ENCODE measurements at places on chromosomes 11 and 22.

DNA sequence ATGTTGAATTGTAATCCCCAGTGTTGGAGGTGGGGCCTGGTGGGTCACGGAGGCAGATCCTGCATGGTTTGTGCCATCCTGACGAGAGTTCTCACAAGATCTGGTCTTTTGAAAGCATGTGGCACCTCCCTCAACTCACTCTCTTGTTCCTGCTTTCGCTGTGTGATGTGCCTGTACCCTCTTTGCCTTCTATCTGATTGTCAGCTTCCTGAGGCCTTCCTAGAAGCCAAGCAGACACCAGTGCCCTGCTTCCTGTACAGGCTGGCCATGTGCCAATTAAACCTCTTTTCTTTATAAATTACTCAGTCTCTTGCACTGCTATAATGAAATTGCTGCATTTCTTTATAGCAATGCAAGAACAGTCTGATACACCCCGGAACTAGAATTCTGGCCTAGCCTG is 13.1 kb downstream of the PTPN5 start:
- DNase-seq: no peak

DNA sequence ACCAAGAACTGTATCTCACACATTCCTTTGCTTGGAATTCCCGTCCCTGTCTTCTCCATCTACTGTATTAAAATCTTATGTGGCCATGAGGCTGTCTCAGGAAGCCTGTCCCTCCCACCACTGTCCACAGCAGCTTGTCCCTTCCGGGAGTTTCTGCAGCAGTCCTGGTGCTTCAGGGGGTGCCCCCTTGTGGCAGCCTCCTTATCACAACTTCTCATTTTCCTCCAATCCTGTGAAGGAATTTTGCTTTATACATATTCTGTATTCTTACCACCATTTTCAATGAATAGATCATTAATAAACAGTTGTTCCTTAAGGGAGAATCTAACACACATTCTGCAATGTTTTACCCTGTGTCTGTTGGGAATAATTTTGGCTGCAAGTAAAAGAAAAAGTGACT is 220.4 kb upstream of the RAG2 start:
- no peak for DNase-seq

DNA sequence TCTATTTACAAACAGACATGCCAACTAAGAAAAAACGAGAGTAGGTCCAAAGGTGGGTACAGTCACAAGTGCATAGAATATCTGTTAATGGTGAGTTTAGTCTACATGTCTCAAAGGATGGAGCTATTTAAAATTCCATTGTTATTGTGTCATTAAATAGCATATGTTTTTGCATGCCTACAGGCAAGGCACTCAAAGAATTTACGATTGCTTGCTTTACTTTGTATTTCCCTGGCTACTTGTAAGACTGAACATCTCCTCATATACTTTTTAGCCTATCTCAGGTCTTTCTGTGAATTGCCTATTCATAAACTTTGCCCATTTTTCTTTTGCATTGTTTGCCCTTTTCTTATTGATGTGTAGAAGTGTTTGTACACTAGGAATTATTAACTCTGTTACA is 39.7 kb downstream of the DEUP1 start:
- no peak for DNase-seq

GRCh38 chr11:112608509-112608908 is 347.8 kb upstream of the PLET1 start:
- no peak for DNase-seq

GRCh38 chr11:62018981-62019664 is 51.7 kb upstream of the FTH1 start:
- DNase-seq: no peak

DNA sequence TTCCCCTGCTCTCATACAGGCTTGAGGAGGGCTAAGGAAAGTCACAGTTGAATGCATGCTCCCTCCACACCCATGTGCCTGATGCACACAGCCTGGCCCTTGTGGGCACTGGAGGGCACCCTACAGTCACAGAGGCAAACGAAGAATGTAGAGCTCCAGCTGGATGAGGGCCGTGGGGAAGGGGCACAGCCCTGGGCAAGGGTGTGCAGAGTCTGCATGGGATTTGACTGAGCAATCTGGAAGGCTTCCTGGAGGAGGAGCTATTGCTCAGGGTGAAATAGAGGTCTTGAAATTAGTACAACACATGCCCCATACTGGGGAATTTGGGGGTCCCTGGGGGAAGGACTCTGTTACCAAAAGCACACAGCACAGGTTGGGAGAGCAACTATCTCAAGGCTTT is 64.0 kb downstream of the KCNQ1 start:
- DNase-seq: no peak

GRCh38 chr22:40182231-40182835 is 4.6 kb downstream of the TNRC6B start:
- no peak for DNase-seq

DNA sequence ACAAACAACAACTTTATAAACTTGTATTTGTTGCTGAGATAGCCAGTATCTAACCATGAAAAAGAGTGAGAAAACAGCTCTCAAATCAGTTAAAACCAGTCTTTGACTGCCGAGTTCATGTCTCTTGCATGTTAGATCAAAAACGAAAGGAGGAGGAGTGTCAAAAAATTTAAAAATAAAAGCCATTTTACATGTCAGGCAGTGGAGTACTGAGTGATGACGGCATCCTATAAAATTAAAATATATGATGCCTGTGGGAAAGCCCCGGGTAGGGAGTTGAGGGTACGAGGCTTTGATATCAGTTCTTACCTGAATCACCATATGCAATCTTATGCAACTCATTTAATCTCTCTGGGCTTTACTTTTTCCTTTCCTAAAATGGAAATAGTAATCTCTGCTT is 117.3 kb downstream of the ETS1 start:
- no peak for DNase-seq

DNA sequence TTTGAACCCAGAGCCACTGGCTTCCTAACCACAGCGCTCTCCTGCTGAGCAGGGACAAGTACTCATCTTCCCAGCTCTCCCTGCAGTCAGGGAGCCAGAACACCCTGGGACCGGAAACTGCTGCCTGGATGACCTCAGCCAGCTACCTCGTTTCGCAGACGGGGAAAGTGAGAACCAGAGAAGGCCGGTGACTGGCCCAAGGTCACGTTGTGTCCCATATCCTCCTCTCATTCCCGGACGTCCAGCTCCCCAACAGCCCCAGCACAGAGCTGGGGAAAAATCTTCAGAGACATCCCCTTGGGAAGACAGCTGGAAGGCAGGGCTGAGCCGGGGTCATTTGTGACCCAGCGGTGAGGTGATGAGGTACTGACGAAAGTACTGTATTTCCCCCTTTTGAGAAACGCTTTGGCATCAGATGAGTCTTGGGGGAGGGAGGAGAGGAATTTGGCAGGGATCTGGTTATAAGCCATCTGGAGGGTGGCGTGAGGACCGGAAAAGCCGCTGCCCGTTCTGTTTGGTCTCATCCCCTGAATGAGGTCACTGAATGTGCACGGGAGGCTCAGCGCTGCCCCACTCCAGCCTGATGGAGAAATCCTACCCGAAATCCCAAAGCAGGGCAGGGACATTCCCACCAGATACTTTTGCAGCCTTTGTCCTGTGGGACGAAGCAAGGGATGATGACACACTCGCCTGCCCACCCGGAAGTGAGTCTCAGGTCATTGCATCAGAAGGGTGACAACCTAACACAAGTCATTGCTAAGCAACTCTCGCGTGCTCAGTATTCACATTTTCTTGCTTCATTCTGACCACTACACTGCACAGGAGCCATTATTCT is 41.1 kb downstream of the LIF start:
- no peak for DNase-seq

DNA sequence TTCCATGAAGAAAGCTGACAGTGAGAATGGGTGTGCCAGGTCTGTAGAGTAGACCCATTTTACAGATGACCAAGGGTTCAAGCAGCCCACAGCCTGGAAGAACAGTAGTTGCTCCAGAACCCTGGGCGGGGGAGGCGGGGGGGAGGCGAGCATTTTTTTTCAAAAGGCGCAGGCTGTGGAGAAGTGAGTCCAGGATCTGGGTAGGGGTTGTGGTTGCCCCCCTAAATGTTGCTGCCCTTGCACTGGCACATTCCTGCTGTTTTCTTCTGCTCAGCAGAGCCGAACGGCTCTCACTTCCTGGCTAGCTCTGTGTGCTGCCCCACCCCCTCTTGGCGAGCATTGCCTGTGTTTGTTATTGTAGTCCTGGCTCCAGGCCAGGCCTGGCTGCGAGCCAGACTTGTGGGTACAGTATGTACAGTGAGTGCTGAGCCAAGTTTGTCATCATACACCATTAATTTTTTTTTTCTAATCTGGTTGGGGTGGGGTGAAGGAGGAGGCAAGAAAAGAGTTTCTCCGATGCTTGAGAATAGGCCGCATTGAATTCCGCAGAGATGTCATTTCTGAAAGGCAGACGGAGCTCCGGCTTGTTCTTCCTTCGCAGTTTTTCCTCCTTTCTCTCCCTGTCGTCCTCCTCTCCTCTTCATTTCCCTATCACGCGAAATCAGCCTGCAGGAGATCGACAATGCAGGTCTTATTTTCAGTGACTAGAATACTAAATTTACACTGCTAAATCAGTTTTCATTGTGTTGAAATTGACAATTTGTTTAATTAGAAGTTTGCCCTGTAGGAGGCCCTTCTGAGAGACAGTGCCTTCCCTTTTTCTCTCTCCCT is 100.5 kb downstream of the ZBTB16 start:
- peak; percentile 97 for DNase-seq

GRCh38 chr11:121901886-121902285 is 214.1 kb downstream of the BLID start:
- no peak for DNase-seq

- DNase-seq: no peak
Observed at GRCh38 chr11:70409437-70409836, 11.1 kb downstream of the CTTN start.

- no peak for DNase-seq
Observed at GRCh38 chr22:34070051-34070450, 149.8 kb upstream of the LARGE1 start.

DNA sequence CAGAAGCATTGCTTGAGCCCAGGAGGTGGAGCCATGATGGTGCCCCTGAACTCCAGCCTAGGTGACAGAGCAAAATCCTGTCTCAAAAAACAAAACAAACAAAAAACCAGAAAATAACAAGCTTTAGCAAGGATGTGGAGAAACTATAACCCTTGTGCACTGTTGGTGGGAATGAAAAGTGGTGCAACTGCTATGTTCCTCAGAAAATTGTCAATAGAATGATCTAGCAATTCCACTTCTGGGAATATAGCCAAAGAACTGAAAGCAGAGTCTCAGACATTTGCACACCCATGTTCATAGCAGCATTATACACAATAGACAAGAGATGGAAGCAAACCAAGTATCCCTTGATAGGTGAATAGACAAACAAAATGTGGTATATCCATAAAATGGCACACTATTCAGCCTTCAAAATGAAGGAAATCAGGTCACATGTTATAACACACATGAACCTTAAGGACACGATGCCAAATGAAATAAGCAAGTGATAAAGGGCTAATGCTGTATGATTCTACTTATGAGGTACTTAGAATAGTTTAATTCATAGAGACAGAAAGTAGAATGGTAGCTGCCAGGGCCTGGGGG is 15.9 kb downstream of the KLHL22 start:
- no peak for DNase-seq

- no peak for DNase-seq
Observed at GRCh38 chr11:122746050-122746478, 90.5 kb downstream of the UBASH3B start.

DNA sequence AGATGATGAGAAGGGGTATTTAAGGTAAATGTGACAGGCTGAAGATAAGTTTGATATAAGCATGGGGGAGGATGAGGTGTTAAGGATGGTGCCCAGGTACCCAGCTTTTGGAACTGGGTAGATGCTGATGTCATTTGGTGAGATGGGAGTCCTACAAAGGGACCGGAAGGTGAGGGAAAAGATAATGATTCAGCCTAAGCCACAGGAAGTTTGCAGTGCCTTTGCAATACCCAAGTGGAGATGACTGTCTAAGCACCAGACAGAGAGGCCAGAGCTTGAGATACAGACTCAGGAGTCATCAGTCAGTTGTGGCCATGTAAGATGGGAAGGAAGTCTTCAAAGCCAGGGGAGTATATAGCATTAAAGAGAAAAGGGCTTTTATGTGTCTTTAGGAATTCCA is 30.0 kb upstream of the SMCO4 start:
- DNase-seq: no peak

DNA sequence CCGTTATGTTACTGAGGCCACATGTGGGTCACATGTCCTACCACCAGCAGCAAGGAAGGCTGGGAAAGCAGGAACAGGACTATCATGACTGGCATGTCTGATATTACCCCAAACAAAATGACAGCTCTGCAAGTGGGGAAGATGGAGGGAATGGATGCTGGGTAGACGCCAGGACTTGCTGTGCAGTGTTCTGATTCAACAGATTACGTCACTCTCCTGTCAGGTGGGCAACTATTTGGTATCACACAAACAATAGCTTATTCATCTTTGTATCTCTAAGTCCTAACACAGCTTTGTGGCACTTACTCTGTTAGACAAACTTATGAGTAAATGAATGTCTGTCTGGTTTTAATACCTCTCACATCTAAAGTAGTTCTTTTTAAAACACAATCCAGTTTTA is 105.2 kb downstream of the SPON1 start:
- no peak for DNase-seq

DNA sequence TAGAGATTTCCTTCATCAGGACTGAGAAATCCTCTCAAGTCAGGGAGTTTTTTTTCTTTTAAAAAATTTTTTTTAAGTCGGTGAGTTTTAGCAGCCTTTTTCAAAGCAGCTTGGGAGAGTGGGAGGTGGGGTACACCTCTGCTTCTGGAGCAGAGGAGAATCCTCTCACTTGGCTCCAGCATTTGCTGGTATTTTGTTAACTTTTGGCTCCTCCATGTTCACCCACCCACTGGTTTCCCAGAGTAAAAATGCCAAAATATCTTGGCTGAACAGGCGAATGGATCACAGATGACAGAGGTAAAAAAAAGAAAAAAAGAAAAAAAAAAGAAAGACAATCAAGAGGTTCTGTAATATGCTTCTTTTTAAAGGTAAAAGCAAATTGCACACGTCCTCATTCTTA is 68.0 kb downstream of the GAB2 start:
- no peak for DNase-seq

DNA sequence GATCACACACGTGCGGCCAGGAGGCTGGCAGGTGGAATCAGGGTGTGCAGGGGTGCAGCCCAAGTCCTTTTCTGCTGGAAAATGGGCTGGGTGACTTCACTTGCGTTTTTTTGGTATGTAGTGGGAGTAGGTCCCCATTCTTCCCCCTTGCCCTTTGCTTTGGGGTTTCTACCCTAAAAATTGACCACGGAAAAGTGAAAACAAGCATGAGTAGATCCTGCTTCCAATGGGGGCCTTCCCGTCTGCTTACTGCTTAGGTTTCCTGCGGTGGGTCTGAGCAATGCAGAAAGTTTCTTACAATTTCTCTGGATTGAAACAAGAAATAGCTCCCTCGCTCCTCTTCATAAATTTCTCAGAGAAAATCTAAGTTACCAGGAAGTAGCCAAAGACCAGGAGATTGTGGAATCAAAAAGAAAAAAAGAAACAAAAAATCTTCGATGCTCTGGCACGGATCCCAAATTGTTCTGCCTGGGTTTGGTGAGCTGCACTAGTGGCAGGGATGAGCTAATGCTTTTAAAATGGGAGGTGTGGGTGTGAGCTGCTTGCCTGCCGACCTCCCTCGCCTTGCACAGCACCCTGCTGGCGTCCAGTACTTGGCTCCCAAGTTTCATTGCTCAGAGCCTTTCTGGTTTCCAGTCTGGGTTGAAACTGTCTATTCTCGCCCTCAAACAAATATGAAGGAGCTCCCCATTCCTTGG is 2.4 kb downstream of the TIMP3 start:
- no peak for DNase-seq

GRCh38 chr11:104433751-104434150 is 269.8 kb upstream of the PDGFD start:
- no peak for DNase-seq

Measured in LNCaP clone FGC (cell line).